ENCODE measurements at places on chromosomes 1 and 21. TPM values are rescaled to one million over a fixed set of nuclear protein-coding genes. Genes with fewer than 3 reads are reported as not detected.
A peak's percentile ranks its signal among the peaks of the same experiment; 100 is the strongest.

DNA sequence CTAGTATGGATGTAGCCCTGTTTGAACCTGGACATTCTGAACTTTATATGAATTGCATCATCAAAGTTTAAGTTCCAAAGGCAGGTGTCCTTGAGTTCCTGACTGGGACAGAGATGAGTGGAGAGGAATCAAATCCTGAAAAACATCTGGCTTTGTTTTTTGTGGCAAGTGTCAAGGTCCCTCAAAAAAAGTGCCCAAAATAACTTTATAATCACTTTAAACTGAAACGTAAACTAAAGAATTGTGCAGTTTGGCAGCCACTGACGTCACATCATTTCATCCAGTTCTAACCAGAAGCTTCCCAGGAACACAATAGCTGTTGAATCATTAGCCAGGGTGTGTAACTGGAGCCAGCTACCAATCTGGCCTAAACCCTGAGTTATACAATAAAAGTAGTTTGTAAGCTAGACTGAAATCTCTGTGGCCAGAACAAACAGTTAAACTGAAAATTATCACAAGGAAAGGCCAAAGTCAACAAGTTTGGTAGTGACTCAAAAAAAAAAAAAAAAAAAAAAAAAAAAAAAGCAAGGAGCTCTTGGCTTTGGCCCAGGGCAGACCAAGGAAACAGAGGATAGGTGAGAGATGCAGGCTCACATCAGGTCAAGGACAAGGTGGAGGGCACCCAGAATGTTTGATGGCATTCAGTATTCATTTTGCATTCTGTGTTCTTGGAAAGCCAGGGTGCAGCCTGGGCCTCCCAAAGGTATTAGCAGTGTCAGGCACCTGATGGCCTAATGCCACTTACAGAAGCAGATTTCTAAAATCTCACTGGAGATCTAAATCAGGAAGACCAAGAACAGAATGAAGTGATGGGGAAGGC lies 74.3 kb downstream of the TNFSF18 start:
- no peak for DNase-seq

GRCh38 chr1:115296981-115297380 lies 41.1 kb downstream of the NGF start:
- no peak for DNase-seq

PSMD4 gene
- 178 TPM for total RNA-seq

- no peak for DNase-seq
Measured at GRCh38 chr1:16491056-16491675, 22.9 kb downstream of the RNU1-1 start.

DNA sequence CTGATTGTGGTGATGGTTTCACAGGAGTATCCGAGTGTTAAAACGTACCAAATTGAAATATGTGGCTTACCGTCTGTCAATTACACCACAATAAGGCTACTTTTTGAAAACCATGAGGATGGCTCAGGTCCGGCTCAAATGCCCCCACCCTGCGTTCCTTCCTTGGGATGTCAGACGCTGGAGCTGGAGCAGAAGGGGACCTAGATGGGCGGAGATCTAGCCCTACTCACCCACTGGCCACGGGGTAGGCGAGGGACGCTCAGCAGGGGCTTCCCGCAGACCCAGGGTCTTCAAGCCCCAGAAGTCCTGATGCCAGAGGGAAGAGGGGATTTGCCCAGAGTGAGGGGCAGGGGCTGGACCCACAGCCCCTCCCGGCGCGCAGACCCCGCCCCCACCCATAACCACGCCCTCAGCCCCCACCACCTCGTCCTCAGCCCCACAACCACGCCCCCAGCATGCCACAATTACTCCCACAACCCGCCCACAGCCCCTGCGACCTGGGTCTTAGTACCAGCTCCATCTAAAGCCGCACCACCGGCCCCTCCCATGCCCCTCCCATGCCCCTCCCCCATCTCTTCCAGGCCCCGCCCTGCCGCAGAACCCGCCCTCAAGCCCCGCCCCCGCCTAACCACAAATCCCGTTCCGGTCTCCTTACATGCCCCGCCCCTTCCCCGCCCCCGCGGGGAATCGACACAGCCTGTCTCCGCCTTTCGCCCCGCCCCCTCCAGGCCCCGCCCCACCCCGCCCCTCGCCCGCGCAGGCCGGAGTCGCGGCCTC lies at the start of gene LRRC3:
Gene LRRC3, plus strand, starts transcription at position 764 of the 777 bp plus-strand sequence. CDS start 1,135 bp downstream, outside the sequence.
- peak; percentile 88 for DNase-seq

DNM3 gene
- total RNA-seq, result 2.2 TPM

SF3B4 gene
- total RNA-seq, result 82.3 TPM

DNA sequence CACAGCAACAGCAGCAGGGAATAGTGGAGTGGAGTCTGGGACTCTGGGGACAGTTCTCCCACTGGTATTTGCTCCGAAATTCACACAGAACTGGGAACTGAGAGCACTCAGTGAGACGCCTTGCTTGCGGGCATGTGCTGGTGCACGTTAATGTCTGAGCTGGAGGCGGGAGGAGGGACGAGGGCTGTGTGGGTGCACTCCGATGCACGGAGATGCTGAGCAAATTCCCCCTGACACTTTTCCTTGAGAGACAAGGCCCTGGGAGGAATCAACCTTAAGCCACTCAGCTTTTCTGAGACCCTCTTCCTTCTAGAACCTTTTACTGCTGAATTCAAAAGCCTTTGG lies 2.8 kb downstream of the RGS8 start:
- DNase-seq, result no peak

PCP4L1 gene
- total RNA-seq, result not detected

GRCh38 chr21:37871121-37871862 lies 45.0 kb downstream of the KCNJ6 start:
- DNase-seq, result no peak

KIF26B gene
- not detected for total RNA-seq

GRCh38 chr1:153431002-153431401 lies 14.7 kb downstream of the S100A7A start:
- no peak for DNase-seq

CNN3 gene
- total RNA-seq, result 1.6 TPM

- no peak for DNase-seq
Measured at GRCh38 chr1:226461087-226461486, 53.2 kb upstream of the PARP1 start.

- no peak for DNase-seq
Measured at GRCh38 chr1:177933881-177934280, 36.0 kb downstream of the SEC16B start.

C1orf21 gene
- total RNA-seq, result 8.8 TPM

GRCh38 chr1:82818586-82818985 lies 1017.9 kb downstream of the ADGRL2 start:
- no peak for DNase-seq

CLDN17 gene
- not detected for total RNA-seq

DNA sequence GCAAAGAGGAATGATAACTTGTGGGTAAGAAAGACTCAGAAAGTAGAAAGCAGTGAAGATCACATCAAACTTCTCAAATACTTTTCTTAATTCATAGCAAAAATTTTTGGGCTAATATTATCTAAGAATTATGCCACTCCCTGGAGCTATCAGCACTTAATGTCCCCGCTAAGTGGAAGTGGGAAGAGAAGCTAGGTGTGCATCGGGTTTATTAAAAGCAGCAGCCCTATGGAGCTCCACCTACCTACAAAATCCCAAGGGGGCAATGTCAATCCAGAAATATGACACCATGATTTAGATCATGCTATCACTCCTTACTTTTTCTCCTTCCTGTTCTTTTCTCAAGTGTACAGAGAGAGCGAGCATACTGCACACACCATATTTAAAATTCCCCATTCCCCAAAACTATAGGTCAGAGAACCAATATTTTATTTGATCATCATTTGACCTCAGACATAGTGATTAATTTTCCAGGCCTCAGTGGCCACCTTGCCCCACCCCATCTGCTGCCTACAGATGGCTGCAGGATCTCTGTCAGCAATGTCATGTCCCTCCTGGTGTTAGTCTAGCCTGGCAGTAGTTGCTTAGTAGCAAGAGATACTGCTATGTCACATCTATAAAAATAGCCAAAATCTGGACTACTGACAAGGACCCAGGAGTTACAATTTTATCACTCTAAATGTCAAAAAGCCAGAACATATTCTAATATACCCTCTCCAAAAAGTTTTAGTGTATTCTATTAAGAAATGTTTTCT lies 66.6 kb downstream of the MAP3K21 start:
- DNase-seq, result no peak

RAP1GAP gene
- total RNA-seq, result 0.15 TPM

GRCh38 chr1:231629132-231629531 lies 2.5 kb downstream of the DISC1 start:
- peak; percentile 38 for DNase-seq

GRCh38 chr1:44068442-44068921 lies 37.2 kb upstream of the SLC6A9 start:
- no peak for DNase-seq

GRCh38 chr1:42258218-42258617 lies 76.8 kb downstream of the FOXJ3 start:
- no peak for DNase-seq

DNA sequence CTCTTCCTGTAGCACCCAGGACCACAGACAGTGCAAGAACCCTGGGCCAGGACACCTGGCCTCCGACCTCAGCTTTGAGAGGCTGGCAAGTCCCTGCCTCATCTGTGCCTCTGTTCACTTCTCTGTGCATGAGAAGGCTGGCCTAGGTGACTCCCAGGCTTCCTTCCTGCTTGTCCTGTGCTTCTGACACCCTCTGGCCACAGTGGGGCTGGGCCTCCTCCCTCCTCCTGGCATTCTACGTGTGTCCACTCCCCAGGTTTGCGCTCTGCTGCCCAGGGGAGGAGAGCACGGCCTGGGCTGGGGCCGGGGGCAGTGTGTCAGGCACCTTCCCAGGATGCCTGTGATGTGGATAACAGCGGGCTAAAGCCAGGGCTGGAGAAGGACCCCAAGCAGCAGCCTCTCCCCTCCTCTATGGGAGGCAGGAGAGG lies 30.3 kb upstream of the PKP1 start:
- DNase-seq, result peak; percentile 9

DNA sequence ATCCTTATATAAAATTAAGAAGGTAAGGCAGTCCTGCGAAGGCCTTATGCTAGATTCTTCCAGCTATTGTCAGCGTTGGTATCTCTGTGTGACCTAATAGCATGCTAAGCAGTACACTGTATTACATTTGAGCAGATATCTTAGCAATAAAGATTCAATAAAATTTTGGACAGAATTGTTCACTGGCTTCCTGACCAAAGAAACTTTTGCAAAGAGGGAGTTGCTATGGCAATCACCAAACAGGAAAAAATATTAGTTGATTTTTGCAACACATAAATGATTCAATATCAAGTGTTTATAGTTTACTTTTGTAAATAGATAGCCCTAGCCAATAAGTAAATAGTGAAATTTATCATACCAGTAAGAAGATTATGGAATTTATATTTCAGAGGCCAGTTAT lies 31.0 kb upstream of the PLEKHO1 start:
- DNase-seq, result no peak
